LNCaP clone FGC (cell line): ENCODE measurements at places on chromosomes 6 and 20.

GRCh38 chr6:26607434-26608230, 10.9 kb downstream of the ABT1 start:
- no peak for DNase-seq

- no peak for DNase-seq
Observed at GRCh38 chr6:166655713-166656229, 28.7 kb upstream of the RPS6KA2 start.

- DNase-seq = no peak
Observed at GRCh38 chr6:99434702-99435530, 9.8 kb upstream of the PNISR start.

GRCh38 chr6:156779206-156780094, 2.3 kb downstream of the ARID1B start:
- DNase-seq = no peak

DNA sequence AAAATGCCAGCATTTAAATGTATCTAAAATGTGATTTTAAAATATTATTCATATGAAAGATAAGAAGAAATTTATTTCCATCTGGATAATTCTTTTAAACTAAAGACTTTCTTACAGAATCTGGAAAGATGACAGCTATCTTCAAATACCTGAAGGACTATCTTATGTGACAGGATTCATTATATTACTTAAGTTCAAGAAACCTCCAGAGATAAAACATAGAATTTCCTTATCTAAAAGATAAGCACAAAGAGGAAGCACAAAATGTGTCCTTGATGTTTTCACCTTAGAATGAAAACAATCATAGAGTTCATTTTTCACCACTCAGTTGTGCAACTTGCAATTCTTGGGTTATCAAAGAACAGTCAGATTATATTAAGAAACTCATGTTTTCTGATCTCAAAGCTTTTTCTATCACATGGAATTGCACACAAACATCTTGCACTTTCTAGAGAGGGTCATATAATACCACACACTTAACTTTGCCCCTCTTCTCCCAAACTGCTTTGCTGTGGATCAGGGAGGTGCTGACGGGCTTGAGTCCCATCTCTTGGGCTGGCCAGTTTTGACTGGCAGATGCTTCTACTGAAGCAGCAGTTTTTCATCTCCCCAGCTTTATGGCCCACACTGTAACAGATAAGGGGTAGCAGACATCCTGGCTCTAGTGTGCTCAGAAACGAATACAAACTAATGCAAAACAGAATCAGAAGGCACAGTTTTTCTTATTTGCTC, 467.4 kb downstream of the CDC5L start:
- no peak for DNase-seq

DNA sequence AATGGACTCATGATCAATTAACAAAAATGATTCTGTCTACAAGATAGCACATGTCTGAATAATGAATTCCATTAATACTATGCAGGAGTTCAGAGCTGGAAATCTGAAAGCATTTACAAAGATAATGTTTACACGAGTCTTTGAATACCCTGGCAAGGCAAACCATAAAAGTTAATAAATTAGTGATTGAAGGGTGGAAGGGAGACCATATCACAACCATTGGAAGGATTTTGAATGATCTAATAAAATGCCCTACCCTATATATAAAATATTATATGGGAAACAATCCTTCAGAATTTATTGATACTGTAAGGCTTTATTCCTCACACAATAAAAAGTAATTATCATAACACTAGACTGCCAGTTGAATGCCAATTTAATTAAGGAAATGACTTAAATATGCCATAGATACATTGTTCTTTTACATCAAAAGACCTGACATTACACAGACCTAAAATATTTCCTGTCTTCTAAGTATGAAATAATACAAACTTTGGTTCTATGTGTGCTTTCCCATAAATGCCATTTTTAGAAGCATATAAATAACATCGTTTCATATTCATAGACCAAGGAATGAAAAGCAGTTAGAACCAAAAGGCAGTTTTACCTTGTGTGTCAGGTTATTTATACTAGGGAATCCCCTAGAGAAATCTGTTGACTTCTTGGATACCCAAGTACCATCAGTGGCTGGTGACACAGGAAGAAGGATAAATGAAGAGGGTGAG, 249.2 kb upstream of the MARCKS start:
- DNase-seq = no peak

GRCh38 chr6:56866917-56867522, 87.9 kb upstream of the BEND6 start:
- no peak for DNase-seq

- no peak for DNase-seq
Observed at GRCh38 chr20:31515775-31516107, 1.5 kb downstream of the HM13 start.

GRCh38 chr6:16301511-16301910, 63.1 kb downstream of the GMPR start:
- no peak for DNase-seq

DNA sequence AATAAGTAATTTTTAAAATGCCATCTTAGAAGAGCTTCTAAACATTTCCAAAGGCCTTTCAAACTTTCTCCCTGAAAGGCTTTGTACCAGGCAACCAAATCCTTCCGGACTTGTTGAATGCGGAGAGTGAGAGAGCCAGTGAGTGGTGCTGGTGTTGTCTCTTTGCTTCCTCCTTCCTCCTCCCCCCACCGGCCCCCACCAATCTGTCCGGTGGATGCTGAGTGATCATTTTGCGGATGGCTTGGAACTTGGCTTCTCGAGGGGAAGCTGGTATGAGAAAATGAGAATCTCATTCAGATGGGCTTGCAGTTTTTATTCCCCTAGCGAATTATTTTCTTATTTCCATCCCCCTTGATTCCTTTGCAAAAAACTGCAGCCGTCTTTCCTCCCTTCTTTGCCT, 97.3 kb downstream of the ANKRD60 start:
- no peak for DNase-seq

GRCh38 chr6:30884521-30885480, 482 bp downstream of the DDR1 start:
- no peak for DNase-seq

- DNase-seq = no peak
Observed at GRCh38 chr6:17964633-17965032, 22.8 kb downstream of the KIF13A start.

DNA sequence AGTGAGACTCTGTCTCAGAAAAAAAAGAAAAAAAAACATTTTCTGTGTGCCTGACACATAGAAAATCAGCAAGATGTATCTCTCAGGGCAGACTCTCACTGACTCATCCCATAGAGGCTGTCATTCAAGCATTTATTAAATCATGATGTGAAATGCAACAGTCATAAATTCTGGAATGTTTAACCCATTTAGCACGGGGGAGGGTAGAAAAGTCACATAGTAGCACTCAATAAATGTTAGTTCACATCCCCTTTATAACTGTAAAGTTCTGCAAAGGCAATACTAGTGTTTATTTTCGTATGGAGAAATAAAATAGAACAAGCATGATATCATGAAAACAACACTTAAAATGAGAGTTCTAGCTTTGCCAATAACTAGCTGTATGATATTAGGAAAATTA, 15.5 kb upstream of the CARMIL1 start:
- DNase-seq = no peak

GRCh38 chr20:47061549-47061948, 166.9 kb downstream of the EYA2 start:
- DNase-seq = no peak

DNA sequence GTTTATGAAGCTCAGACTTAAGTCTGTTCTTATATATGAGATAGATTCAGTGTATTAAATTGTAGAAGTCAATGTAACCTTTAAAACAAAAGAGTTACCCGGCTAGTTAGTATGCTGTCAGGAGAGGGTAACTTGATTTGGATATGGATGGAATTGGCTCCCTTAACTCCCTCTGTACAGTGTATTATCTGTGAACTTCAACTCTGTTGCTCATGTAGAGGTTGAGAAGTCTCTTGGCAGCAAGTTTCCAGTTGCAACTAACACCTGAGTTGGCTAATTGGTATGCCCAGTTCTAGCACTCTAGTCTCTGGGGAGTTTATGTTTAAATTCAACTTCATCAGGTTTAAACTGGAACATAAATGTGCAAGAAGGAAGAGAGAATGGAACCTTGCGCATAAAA, 111.0 kb downstream of the NCOA3 start:
- DNase-seq = no peak

DNA sequence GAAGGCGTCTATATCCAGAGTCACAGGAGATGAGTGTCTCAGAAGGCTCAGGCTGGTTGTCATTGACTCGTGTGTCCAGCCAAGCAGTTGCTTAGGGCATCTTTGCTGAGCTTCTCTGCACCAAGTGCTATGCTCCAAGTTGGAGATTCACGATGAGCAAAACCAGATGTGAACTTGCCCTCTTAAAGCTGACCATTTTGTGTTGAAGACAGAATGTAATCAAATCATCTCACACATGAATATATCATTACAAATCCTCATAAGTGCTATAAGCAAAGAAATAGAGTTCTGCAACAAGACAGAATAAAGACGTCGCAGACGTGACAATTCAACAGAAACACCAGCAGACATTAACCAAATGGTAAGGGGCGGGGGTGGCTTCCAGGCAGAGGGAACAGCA, 103.9 kb downstream of the ALDH8A1 start:
- DNase-seq = no peak

DNA sequence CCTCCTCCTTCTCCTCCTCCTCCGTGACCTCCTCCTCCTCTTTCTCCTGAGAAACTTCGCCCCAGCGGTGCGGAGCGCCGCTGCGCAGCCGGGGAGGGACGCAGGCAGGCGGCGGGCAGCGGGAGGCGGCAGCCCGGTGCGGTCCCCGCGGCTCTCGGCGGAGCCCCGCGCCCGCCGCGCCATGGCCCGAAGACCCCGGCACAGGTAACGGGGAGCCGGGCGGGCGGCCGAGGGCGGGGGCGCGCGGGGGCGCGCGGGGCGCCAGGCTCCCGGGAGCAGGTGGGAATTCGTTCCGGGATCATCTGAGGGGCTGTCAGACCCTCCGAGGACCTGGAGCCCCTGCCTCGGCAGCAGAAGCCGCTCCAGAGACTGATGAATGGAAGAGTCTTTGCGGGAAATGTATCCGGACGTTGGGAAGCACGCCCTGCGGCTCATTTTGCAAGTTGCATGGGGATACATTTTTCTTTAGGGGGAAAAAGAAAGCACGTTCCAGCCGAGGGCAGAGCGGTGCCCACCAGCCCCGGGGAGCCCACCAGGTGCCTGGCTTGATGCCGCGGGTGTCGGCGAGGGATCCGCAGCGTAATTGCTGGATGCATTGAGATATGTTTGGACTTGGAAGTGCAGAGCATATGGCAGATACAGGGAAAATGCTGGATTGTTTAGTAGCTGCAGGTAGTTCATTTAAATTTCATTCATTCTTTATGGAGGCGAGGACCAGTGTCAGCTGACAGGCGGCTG, 394 bp downstream of the MYB start:
- no peak for DNase-seq

DNA sequence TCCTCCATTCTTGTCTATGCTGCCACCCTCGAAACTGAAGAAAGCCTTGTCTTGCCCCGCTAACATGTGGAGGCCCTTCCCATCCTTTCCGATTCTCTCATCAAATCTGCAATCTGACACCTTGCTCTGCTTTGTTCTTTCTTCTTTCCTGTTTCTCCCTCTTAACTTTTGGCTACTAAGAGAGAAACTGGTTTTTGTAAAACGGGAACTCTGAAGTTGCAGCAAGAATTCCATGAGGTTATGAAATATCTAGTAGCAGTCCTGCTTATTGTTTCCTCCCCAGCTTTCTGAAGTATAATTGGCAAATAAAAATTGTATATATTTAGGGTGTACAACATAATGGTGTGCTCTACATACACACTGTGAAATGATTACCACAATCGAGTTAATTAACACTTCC, 80.2 kb downstream of the MAP7 start:
- DNase-seq = no peak

GRCh38 chr6:135094403-135094821, 39.8 kb upstream of the HBS1L start:
- no peak for DNase-seq

DNA sequence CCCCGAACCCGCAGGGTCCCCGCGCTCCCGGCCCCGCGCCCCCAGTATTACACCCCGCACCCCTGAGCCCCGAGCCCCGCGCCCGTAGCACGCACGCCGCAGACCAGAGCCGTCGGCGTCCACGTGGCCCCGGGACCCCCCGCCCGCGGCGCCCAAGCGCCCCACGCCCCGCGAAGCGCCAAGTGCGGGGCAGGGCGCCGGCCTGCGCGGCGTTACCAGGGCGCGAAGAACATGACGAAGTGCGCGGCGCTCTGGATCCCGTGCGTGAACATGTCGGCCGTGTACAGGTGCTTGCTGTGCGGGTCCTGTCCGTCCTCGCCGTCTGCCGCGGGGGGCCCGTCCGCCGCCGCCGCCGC, 312 bp downstream of the TXNDC5 start:
- DNase-seq = no peak

DNA sequence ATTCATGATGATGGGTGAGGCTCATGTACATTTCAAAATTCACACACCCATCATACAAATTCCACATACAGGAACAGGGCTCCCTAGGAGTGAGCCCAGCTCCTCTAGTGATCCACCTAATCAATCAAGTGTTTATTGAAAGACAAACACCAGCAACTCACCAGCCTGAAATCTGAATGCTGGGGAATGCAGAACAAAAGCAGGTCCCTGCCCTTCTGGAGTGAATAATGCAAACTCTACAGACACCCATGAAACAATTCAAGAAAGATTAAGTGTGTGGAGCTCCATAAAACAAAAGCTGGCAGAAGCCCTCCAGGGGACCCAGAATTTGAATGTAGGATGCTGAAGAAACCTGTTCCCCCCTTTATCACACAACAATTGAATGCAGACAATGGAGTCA, 396.7 kb upstream of the JARID2 start:
- no peak for DNase-seq

DNA sequence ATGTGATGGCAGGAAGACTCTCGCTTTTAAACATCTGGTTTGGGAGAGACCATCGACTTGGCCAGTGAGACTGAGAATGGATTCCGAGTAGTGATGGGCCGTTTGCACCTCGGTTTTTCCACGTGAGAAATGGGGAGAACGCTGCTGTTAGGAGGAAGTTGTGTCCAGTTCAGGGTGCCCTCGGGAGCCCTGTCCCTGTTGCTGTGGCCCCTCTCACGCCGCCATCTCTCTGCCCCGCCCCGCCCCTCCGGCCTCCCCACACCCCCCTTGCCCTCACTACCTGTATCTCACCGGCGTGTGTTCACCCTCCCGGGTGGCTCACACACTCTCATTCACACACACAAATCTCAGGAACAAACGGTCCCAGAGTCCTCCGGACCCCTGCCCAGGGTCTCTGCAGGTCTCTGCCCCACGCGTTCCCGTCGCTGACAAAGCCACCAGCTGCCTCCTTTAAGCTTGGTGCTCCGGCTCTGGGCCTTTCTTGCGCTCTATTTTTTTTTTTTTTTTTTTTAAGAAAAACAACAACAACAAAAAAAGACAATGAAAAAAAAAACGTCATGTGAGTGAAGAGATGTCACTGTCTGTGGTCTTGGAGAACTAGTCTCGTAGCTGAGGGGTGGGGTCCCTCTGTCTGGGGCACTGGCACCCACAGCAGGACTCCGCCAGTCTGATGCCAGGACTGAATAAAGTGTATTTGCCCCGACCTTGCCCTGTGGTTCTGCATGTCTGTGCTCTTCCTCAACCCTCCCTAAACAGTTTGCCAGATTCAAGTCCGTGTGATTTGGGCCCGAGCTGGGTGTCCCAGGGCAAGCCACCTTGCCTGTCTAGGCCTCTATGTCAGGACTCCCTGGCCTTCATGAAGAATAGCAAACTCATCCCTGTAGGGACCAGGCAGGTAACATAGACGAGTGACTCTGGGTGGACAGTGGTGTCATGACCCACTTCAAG, 2.9 kb downstream of the SOX12 start:
- no peak for DNase-seq
